Colonic mucosa (tissue), 4 donors: ENCODE measurements at places on chromosomes 5 and 9.

- no peak for DNase-seq
Observed at GRCh38 chr5:151591144-151591819, at the start of gene FAT2. FAT2 (minus strand) TSS chr5:151591331; CDS start chr5:151568931, 22,400 bp downstream.

- no peak for DNase-seq
Observed at GRCh38 chr5:29382780-29383179, 1810.7 kb upstream of the CDH6 start.

GRCh38 chr5:541539-542318, 17.5 kb upstream of the SLC9A3 start:
- DNase-seq = no peak

DNA sequence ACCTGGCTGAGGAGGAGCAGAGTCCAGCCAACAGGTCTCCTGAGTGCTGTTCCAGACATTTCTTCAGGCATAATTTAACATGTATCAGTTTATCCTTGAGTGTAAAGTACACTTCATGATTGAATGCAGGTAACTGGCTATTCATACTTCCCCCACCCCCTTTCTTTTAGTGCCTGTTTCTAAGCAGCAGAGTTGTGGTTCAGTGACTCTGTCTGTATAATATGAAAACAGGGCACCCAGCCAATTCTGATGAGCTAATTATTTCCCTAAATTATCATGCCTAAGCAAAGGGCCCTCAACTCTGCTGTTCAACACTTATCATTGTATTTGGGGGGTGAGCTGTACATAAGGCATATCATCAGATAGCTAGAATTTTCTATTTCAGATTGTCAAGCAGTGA, 51.9 kb upstream of the ZSWIM6 start:
- DNase-seq = no peak

DNA sequence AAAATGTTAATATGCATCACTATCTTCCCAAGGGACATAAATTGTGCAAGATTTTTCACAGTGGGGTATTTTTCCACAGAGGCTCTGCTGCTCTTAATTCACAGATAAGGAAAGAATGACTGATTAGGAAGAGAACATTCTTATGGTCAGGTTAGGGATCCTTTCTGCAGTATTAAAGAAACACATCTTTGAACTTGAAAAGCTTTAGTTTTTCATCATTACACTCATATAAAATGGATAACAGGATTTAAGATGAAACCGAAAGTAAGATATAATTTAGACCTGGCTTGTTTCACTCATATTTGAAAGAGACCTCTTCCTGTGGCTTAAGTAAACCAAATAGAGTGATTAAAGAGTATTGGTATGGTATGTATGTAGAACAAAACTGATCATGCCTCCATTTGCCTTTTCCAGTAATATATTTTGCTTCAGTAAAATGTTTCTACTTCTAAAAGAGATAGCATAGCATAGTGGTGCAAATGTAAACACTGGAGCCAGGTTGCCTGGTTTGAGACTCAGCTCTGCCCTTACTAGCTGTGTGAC, 160.0 kb downstream of the PRR16 start:
- DNase-seq = no peak

DNA sequence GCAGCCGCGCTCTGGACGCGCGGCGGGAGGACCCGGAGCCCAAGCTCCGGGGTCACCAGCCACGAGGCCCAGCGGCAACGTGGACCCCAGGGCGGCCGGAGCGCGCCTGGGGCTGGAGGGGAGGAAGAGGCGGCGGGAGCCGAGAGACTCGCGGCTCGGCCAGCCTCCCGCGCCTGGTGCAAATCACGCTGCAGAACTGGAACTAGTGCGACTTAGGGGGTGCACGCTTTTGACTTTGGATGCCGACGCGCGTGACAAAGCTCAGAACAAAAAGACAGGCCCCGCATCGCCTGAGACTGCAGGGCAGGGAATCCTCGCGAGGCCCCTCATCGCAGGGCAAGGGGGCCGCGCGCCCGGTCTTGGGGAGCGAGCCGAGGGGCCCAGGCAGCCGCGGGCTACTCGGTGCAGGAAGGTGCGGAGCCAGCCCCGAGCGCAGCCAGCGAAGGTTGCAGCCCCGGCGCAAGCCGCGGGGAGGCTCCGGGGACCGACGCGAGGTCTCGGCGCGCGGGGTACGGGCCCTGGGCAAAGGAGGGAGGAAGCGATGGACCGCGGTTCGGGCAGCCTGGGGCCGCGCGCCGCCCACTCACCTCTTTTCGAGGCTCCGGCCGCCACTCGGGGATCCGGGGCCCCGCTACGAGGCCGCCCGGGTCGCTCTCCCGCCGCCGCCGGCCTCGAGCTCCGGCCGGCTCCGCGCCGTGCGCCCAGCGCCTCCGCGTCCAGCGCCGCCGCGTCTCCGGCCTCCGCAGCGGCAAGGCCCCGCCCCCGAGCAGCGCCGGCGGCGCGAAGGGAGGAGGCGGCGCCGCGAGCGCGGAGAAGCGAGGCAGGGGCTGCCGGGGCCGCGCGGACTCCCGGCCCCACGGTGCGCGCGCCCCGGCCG, at the start of gene GOLM1:
Gene GOLM1 (minus strand): TSS at position 735 of the 877 bp plus-strand sequence. CDS start 20,238 bp downstream, outside the sequence.
- peak; percentile 48 for DNase-seq
